ENCODE measurements at places on chromosomes 7 and 10. TPM values are rescaled to one million over a fixed set of nuclear protein-coding genes. Genes with fewer than 3 reads are reported as not detected.
A peak's percentile ranks its signal among the peaks of the same experiment; 100 is the strongest.

The MBL2 gene
- not detected for total RNA-seq

- DNase-seq = peak; percentile 29
These were observed 88.9 kb upstream of the KLF6 start for GRCh38 chr10:3873728-3874461.

GRCh38 chr10:78210548-78210947 lies 176.9 kb downstream of the RPS24 start:
- no peak for DNase-seq

DNA sequence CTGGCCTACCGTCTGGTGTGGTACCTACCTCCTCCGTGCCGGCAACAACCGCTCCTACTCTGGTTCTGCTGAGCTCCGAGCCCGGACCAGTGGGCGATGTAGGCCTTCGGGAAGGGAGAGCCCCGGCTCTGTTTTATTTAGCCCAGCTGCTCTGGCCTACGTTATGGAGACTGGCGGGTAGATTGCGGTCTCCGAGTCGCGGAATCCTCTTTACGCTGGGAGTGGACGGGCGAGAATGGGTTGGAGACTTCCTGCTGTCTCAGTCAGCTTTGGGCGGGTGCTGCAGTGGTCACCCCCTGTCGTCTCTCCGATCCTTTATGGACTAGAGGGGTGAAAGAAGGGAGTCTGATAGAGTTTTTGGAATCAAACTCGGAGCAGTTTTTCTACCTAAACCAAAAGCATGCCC lies 406 bp downstream of the CBLL1 start:
- DNase-seq = no peak

The PDK4 gene
- total RNA-seq = not detected

GRCh38 chr7:20193242-20193777 lies 23.9 kb downstream of the MACC1 start:
- no peak for DNase-seq

GRCh38 chr7:44411306-44411705 lies 79.2 kb downstream of the NUDCD3 start:
- no peak for DNase-seq

The GSAP gene
- 4.9 TPM for total RNA-seq

The FAM241B gene
- 10.9 TPM for total RNA-seq

The HELLS gene
- total RNA-seq = 120 TPM

The RHEB gene
- 39.3 TPM for total RNA-seq

The RPEL1 gene
- 0.12 TPM for total RNA-seq

DNA sequence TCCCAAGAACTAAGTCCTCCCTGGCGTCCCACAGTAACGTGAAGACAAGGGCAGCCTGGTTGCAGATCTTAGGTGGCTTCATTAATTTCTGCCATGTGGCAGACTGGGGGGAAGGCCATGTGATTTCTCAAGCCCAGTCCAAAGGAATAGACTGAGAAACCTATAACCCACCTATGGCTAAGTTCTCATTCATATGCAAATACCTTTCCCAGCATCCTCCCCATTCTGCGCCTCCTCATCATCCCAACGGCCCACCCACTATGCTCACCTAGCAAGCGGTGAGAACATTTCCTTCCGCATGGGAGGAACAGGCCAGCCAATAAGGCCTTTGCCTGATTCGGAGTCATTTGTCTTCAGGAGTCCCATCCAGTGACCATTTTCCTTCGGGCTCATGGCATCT lies 8.2 kb upstream of the CLEC2L start:
- no peak for DNase-seq

- DNase-seq = no peak
These were observed 54.2 kb downstream of the DNAJC12 start for GRCh38 chr10:67783606-67784294.

- no peak for DNase-seq
These were observed 19.1 kb upstream of the VOPP1 start for GRCh38 chr7:55591282-55591931.

The CDK6 gene
- 213 TPM for total RNA-seq

- DNase-seq = no peak
These were observed 5.2 kb downstream of the TAX1BP1 start for GRCh38 chr7:27745064-27745583.

The ATP5MK gene
- 245 TPM for total RNA-seq

- peak; percentile 53 for DNase-seq
These were observed 9.2 kb upstream of the HNRNPF start for GRCh38 chr10:43417950-43418768.

- no peak for DNase-seq
These were observed 107.1 kb upstream of the FAM20C start for GRCh38 chr7:85074-85882.

GRCh38 chr10:75427951-75428350 lies 3.5 kb upstream of the LRMDA start:
- no peak for DNase-seq

DNA sequence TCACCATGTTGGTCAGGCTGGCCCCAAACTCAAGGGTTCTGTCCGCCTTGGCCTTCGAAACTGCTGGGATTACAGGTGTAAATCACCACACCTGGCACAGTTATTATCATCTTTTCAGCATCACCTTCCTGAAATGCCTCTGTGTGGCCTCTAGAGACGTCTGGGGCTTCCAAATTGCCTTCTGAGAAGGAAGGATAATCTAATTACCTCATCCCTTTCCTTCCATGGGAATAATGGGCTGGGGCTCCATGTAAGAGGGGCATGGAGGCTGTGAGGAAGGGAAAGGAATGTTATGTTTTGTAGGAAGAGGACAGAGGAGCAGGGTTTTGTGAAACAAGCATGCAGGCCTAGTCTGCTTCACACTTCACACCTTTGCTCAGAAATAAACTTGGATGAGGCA lies 22.2 kb upstream of the PODXL start:
- no peak for DNase-seq

The AKR1C2 gene
- total RNA-seq = 0.22 TPM

GRCh38 chr10:57333880-57334279 lies 933.8 kb downstream of the IPMK start:
- no peak for DNase-seq

DNA sequence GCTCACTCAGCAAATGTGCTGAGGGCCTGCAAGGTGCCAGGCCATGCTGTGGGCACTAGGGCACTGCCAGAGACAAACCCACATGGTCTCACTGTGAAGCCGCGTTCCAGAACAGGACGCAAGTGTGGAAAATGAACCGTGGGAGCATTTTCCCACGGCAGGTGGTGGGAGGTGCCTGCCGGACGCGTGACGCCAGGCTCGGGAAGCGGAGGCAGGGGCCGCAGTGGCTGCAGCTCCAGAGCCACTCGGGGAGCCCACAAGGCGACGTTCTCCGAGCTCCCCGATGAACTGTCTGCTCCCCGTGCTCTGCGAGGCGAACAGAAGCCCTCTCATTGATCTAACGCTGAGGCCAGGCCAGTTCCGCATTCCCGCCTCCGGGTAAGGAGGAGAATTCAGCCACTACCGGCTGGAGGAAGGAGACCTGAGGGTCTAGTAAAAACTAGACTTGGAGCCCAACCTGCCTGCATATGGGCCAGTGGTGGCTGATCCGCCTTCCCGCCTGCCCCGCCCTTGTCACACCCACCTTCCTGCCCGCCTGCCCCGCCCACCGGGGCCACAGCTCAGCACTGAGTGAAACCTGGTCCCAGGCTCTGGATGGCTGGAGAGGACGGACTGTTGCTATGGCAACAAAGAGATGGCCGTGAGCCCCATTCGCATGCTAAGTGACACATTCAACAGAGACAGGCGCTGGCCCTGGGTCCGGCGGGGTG lies 13.1 kb downstream of the ADGRA1 start:
- DNase-seq = peak; percentile 43

DNA sequence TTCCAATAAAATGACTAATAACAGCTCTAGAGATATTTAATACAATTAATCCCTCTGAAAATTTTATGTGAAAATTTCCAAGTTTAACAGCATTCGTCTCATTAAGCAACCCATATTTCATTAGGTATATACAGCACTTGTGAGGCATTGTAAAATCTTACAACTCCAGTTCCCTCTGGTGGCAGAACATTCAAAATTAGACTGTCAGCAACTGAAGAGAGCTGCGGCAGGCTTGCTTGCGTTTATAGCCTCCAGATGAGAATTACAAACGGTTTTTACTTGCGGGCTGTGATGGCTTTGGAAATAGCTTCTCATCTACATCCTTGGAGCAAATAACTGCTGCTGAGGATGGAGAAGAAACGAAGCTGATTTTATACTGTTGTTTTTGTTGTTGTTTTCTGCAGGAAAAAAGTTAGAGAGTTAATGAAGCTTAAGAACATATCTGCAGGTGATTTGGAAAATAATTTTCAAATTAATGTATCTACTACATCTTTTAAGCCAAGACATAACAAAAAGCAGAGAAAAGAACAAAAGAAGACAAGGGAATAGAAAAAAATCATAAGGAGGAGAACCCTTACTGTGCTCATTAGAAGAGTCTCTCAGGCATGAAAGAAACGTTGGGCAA lies 171.3 kb downstream of the MAGI2 start:
- DNase-seq = no peak

DNA sequence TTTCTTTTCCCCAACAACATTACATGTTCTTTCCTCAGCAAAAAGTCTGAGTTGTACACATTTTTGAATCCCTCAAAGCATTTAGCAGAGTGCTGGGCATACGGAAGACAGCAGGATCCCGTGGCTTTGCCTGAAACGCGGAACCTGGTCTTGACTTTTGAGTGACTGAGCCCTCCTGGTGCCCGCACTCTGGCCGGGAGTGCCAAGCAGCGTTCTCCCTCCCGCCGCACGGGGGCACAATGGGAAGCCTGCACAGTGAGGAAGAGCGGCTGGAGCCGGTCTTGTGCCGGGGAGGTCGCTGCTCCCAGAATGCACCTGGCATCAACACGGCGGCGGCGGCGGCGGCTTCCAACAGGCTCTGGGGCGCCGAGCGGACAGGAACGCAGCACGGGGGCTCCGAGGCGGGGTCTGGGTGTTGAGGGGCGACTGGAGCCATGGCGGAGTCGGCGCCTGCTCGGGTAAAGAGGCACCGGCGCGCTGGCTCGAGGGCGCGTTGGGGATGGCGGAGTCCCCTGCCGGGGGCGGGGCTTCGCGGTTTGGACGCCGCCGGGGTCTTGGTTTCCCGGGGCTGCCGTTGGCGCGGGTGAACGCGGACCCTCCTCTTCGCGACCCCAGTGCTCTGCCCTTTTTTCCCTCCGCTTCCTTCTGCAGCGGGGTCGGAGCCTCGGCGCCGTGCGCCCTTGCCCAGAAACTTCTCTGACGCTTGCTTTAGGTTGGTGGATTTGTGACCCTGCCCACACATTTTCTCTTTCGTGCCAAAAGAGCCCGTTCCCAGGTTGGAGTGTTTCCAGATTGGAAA lies at the start of gene ZNF212:
Gene ZNF212 (plus strand): TSS at position 307 of the 799 bp plus-strand sequence. CDS start 128 bp downstream, at position 435.
- DNase-seq = peak; percentile 92
